ENCODE measurements at places on chromosomes 13 and 19.

DNA sequence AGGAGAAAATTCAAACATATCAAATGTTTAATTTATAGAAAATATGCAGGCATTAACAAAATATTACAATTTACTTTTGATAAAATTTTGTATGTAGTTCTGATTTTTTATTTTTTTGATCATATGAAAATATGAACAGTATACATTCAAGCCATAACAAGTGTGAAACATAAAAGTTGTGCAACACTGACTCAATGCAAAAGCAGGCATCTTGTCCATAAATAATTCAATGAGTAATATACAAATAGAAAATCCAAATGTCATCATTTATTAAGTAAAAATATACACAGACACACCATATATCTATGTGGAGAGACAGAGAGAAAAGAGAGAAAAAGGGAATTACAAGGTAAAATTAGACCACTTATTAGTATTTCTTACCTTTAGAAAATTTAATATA, 1183.9 kb downstream of the SLITRK1 start:
- DNase-seq = no peak

- no peak for DNase-seq
These were observed 40.5 kb downstream of the GATAD2A start for GRCh38 chr19:19445911-19446361.

DNA sequence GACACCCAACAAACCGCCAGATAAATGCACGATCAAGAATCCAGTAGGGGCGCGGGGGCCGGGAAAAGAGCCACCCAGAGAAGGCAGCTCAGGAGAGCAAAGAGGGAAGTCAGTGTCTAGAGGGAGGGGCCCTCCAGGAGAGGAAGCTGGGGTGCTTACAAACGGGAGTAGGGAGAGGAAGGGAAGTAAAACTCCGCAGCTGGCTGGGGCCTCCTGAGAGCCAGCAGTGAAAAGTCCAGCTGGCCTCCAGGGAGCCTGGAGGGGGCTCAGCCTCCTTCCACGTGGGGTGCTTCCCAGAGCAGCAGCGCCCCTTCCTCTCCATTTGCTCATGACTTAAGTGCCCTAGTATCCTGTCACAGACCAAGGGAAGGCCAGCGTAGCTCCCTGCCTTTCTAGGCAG, 51.8 kb downstream of the TMED1 start:
- no peak for DNase-seq

- no peak for DNase-seq
These were observed 48.7 kb downstream of the LYL1 start for GRCh38 chr19:13053761-13054625.

DNA sequence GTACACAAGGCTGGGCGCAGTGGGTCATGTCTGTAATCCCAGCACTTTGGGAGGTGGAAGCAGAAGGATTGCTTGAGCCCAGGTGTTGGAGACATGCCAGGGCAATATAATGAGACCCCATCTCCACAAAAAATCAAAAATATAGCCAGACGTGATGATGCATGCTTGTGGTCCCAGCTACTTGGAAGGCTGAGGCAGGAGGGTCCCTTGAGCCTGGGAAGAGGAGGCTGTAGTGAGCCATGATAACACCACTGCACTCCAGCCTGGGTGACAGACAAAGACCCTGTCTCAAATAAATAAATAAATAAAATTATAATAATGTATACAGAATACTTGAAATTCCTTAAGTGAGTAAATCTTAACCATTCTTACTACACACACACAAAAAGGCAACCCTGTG, 127.7 kb downstream of the SPRY2 start:
- DNase-seq = no peak

GRCh38 chr19:47068876-47069406, 20.5 kb upstream of the TMEM160 start:
- no peak for DNase-seq
